ENCODE measurements at places on chromosomes 6 and 20. TPM values are rescaled to one million over a fixed set of nuclear protein-coding genes. Genes with fewer than 3 reads are reported as not detected.
A peak's percentile ranks its signal among the peaks of the same experiment; 100 is the strongest.

DNA sequence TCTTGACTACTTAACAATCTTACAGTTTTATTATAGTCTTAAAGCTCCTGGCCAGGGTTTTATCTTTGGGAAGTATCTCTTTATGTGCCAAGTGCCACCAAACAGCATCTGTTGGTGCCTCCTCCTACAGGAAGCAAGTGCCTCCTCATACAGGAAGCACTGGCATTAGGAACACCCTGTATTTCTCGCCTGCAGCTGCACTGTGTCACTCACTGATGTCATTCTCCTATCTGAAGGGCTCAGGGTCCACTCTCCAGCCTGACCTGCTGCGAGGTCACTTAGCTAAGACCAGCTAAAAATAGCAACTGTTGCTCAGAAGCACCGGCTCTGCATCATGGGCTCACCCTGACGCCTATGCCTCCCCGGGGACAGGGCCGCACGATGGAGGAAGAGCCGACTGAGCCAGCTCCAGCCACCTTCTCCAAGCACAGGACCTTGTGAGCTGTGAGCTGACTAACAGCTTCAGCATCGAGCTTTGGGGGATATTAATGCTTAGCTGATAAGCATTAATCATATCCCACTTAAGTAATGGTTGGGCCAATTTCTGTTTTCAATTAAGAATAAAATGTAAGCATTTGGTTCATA, 66.3 kb upstream of the CD93 start:
- peak; percentile 72 for DNase-seq
- H3K4me1 ChIP-seq = peaks cover 47% of the 10 kb centered on the region
- H3K27ac ChIP-seq = peak overlapping the region; percentile 80
- H3K27me3 ChIP-seq = no peaks in the 10 kb centered on the region

DNA sequence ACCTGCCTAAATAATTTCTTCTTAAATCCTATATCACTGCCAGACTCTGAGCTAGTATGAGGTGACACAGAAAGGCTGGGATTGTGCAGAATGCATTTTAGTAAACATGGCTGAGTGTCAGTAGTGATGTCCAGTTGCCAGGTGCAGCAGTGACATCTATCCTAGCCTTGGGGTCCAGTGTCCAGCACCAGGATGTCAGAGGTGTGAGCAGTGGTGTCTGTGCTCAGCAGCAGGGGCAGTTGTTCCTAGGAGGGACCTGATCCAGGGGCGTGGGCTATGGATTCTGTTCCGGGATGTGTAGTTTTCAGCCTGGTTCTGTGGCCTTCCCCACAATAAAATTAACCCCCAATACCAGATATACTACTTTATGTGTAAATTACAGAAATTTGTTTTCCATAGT, 6.0 kb downstream of the HLA-C start:
- no peaks in the 10 kb centered on the region for H3K27me3 ChIP-seq
- H3K36me3 ChIP-seq = peaks cover 5% of the 10 kb centered on the region
- H3K4me1 ChIP-seq = no peaks in the 10 kb centered on the region
- H3K4me3 ChIP-seq = no peak overlapping the region
- DNase-seq = no peak
- no peak overlapping the region for H3K27ac ChIP-seq

DNA sequence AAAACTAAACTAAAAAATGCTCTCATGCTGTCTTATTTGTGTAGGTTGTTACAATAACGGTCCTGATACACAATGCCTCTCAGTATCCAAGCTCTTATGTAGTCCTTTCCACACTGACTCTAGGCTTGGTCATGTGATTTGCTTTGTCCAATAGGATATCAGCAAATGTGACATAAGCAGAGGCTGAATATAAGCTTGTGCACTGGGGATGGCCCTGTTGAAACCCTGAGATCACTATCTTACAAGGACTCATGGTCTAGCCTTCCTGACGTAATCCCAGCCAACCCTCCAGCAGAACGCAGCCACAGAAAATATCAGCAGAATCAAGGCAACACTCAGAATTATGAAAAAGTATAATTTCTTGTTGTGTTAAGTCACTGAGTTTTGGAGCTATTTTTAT, 145.1 kb upstream of the CCN2 start:
- H3K4me3 ChIP-seq = no peak overlapping the region
- H3K4me1 ChIP-seq = no peaks in the 10 kb centered on the region
- DNase-seq = peak; percentile 20
- no peaks in the 10 kb centered on the region for H3K36me3 ChIP-seq

- peak; percentile 20 for DNase-seq
- no peak overlapping the region for H3K27ac ChIP-seq
- no peak overlapping the region for H3K4me3 ChIP-seq
- H3K36me3 ChIP-seq = no peaks in the 10 kb centered on the region
- H3K4me1 ChIP-seq = no peaks in the 10 kb centered on the region
Observed at GRCh38 chr6:437037-437392, 45.5 kb downstream of the IRF4 start.

DNA sequence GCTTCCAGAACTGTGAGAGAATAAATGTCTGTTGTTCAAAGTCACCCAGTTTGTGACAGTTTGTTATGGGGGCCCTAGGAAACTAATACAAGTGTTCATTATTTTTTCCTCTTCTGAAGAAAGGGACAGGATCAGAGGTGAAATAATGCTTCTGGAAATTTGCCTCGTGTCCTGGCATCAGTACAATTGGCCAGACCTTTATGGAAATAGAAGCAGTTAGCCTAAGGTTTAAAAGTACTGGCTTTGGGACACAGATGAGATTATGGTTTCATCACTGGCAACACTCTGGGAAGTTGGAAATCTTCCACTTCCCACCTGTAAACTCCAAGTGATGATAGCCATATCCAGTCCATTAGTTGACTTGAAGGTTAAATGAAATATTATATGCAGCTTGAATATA, 88.7 kb downstream of the PLCB1 start:
- no peak overlapping the region for H3K27ac ChIP-seq
- no peak for DNase-seq
- peaks cover 27% of the 10 kb centered on the region for H3K4me1 ChIP-seq
- no peak overlapping the region for H3K4me3 ChIP-seq
- no peaks in the 10 kb centered on the region for H3K27me3 ChIP-seq

TOX2 gene
- 14.8 TPM for polyA plus RNA-seq

AKAP12 gene
- polyA plus RNA-seq = 87.7 TPM

MAFB gene
- polyA plus RNA-seq = 0.40 TPM

DNA sequence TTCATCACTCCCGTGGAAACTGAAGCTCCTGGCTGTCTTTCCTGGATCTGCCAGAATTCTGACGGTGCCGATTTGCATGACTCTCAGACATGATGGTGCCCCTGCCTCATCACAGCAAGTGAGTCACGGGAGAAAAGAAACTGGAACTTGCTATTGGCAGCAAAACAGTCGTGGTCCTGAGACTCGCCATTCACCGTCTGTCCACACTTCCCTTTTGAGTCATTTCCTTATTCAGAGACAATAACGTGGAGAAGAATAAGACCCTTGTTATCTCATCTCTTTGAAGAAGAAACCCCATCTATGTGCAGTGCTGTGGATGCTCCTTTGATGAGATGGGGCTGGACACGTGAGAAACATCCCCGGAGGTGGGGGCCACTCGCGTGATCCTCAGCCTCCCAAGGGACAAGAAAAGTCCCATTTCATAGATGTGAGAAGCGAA, 4.2 kb downstream of the GPR31 start:
- peak; percentile 75 for DNase-seq
- H3K4me3 ChIP-seq = no peak overlapping the region
- no peaks in the 10 kb centered on the region for H3K36me3 ChIP-seq
- no peak overlapping the region for H3K27ac ChIP-seq
- no peaks in the 10 kb centered on the region for H3K27me3 ChIP-seq

GRCh38 chr6:164344801-164345291, 930.3 kb downstream of the QKI start:
- H3K27ac ChIP-seq = no peak overlapping the region
- DNase-seq = no peak
- H3K4me3 ChIP-seq = no peak overlapping the region
- H3K36me3 ChIP-seq = no peaks in the 10 kb centered on the region

- no peak overlapping the region for H3K4me3 ChIP-seq
- DNase-seq = no peak
- no peaks in the 10 kb centered on the region for H3K4me1 ChIP-seq
- no peaks in the 10 kb centered on the region for H3K27me3 ChIP-seq
Observed at GRCh38 chr6:83341765-83342164, 89.1 kb downstream of the ME1 start.

DNA sequence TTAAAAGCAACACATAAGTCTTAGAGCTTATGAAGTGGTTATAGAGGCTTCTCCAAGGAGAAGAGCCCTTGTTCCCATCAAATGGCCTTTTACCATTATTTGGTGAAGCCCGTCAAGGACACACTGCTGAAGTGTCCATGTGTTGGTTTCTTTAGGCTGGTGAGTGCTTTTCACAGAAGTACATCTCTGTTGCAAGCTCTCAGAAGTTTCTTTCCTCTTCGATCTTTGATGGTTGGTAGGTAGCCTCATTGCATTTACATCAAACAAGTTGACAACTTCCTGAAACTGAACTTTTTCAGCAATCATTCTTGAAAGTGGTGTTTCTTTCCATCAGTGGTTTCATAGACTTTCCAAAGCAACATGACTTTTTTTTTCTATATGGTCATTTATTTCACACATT, 465.6 kb downstream of the HDGFL1 start:
- H3K4me1 ChIP-seq = no peaks in the 10 kb centered on the region
- no peaks in the 10 kb centered on the region for H3K27me3 ChIP-seq
- no peak overlapping the region for H3K4me3 ChIP-seq
- H3K27ac ChIP-seq = no peak overlapping the region
- H3K36me3 ChIP-seq = no peaks in the 10 kb centered on the region
- DNase-seq = no peak

DNA sequence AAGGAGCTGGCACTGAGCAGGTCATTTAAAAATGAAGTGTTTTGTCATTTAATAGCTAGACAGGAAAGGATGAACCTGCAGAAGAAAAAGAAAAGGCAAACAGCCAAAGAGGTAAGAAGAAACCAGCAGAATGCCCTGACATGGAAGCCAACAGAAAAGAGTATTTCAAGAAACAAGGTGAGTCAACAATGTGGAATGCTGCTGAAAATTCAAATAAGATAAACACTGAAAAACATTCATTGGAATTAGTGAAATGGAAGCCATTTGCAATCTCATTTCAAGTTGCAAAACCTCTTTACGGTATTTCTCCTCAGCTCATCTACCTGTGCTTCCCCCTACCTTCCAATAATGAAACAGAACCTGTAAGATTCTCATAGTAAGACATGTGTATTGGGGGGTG, 59.6 kb downstream of the RWDD2A start:
- no peaks in the 10 kb centered on the region for H3K4me1 ChIP-seq
- no peak overlapping the region for H3K27ac ChIP-seq
- H3K27me3 ChIP-seq = no peaks in the 10 kb centered on the region
- peak; percentile 75 for DNase-seq

DNA sequence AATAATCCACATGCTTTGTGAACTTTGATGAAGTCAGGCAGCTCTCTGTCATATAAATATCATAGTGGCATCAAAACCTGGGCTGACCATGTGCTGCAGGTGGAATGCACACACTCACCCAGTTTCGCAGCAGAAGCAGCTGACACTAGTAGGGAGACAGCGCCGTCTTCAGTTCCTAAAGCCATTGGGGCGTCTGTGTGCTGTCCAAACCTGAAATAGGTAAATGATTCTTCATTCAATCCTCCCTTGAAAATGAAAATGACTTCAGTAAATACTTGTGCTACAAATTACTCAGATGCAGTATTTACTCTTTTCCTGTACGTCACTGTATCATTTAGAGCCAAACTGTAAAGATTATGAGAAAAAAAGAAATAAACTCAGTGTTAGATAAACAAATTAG, 127.5 kb downstream of the EYA4 start:
- no peaks in the 10 kb centered on the region for H3K4me1 ChIP-seq
- no peaks in the 10 kb centered on the region for H3K36me3 ChIP-seq
- no peak overlapping the region for H3K27ac ChIP-seq
- no peaks in the 10 kb centered on the region for H3K27me3 ChIP-seq

FUT9 gene
- not detected for polyA plus RNA-seq

KIF6 gene
- polyA plus RNA-seq = 0.28 TPM

DNA sequence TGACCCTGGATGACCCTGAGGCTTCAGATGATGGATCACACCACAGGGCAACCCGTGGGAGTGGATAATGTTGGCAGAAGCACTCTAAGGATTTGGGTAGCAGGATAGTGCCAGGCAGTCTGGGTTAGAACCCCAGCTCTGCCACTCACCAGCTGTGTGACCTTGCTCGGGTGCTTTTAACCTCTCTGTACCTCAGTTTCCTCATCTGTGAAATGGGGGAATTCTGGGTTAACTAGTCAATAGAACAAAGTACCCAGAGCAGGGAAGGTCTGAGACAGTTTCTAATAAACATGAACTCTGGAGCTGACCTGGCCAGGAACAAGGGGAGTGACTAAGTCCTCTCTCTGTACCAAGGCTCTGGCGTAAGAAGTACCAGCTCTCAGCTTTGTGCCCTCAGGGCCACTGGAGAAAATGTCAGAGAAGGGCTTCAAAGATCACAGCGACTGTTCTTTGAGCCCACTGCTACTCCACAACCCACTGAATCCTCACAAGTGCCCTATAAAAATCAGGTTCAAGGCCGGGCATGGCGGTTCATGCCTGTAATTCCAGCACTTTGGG, 14.7 kb upstream of the NOL4L start:
- no peak overlapping the region for H3K27ac ChIP-seq
- H3K27me3 ChIP-seq = peaks cover 4% of the 10 kb centered on the region
- no peak overlapping the region for H3K4me3 ChIP-seq
- no peak for DNase-seq
- no peaks in the 10 kb centered on the region for H3K36me3 ChIP-seq

- H3K4me3 ChIP-seq = no peak overlapping the region
Observed at GRCh38 chr6:126959765-126960164, 158.7 kb upstream of the RSPO3 start.

GRCh38 chr6:106422534-106422933, 62.0 kb downstream of the CRYBG1 start:
- H3K27me3 ChIP-seq = peaks cover 10% of the 10 kb centered on the region
- DNase-seq = no peak
- H3K36me3 ChIP-seq = no peaks in the 10 kb centered on the region
- no peak overlapping the region for H3K27ac ChIP-seq

DNA sequence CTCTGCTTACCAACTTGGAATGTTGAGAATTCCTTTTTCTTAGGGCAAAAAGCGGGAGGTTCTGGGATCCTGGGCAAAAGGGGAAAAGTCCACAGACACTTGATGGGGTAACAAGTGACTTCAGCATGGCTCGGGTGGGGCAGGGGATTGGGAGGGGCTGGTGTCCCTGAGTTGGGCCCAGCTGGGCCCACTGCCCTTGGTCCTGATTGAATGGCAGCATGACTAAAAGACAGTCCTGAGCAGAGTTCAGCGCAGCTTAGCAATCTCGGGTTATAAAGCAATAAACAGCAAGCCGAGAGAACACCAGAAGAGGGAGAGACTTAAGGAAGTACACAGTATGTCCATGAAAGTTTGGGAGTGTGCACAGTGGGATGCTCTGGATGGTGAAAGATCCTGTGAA, 5.6 kb downstream of the PPP2R5D start:
- no peak for DNase-seq
- H3K27me3 ChIP-seq = no peaks in the 10 kb centered on the region
- no peak overlapping the region for H3K27ac ChIP-seq
- no peak overlapping the region for H3K4me3 ChIP-seq
- H3K36me3 ChIP-seq = peaks cover 3% of the 10 kb centered on the region
- H3K4me1 ChIP-seq = peaks cover 8% of the 10 kb centered on the region

DNA sequence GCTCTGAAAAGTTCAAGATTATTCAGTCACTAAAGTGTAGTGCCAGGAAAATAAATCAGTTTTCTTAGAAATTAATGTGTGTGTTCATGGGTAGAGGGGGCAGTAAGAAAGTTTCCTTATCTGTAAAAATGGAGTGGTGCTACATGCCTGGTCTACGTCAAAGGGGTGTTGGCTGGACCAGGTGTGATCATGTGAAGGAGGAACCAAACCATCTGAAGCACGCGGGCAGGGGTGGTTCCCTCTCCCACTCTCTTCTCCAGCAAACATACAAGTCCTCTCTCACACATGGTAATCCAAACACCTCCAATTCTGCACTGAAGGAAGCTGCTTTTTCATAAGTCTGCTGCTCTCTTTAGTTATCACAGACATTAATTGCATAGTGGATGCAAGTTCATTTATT, 63.1 kb downstream of the CLIC5 start:
- H3K27me3 ChIP-seq = peaks cover 2% of the 10 kb centered on the region
- H3K4me3 ChIP-seq = no peak overlapping the region
- no peaks in the 10 kb centered on the region for H3K36me3 ChIP-seq
- DNase-seq = no peak
- no peaks in the 10 kb centered on the region for H3K4me1 ChIP-seq

All from fibroblast of lung (primary cell).